Left hindlimb (tissue), 1 donor: ENCODE measurements at places on chromosomes 4 and X.

DNA sequence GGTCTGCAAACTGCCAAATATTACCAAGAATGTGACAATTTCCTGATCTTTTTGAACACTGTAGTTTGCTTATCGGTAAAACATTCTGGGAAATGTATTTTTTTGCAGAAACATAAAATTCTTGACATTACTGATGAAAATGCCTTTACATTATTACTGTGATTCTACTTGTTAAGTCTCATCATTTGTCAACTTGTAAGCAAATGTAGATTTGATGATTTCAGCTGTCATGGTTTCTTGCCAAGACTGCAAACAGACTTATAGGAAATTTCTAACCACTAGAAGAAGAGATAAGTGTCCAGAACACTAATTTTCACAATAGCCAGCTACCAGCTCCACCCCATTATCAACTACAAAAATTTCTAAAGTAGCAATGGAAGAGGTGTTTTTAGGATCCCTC is 560.4 kb downstream of the STPG2 start:
- DNase-seq: no peak

- DNase-seq: no peak
These were observed 4.2 kb upstream of the NOCT start for GRCh38 chr4:139011225-139011950.

GRCh38 chrX:12610079-12610478 is 181.1 kb upstream of the PRPS2 start:
- DNase-seq: no peak

DNA sequence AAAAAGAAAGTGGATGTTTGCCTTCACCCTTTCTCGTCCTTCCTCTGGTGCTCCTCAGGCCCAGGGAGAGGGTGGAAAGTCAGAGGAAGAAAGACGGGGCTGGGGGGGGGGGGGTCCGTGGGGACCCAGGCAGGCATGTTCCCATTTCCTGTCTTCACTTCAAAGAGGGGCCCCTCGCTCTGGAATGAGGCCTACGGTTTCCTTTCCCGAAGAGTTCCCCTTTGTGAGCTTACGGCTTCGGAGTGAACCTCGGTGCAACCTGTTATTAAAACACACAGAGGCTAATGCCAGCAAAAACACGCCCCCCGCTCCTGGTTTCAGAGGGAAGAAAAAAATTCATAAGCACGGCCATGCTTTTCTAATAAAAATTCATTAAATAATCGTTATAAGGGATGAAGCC is 40.1 kb downstream of the SHOX start:
- peak; percentile 59 for DNase-seq

DNA sequence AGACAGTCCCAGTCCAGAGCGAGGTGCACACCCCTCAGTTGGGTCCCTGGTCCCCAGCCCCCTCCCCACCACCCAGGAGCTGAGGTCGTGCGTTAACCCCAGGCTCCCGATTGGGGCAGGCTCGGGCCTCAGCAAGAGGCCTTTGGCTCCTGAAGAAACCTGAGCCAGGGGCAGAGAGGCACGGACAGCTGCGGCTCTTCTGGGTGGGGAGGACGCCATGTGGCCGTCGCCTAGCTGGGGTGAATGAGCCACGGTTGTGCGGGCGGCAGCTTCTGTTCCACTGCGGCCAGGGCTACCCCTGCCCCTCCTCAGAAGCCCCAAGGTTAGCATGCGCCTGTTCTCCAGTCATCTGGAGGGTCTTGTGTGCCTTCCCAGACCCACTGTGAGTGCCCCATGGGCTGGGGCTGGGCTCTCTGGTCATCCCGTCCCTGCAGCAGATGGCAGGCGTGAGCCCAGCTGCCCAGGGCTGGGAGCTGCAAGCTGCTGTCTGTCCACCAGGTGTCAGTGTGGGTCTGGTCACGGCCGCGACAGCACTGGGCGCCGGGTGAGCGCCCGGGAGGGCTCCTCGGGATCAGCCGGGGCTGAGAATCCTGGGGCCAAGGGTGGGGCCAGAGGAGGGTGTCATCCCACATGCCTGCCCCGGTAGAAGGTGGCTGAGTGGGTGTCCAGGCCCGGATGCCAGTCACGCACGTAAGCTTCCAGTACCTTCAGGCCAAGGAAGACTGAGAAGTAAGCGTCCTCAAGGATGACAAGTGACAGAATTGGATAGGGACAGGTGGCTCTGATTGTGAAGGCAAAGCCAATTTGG is 21.9 kb downstream of the ATP2B3 start:
- DNase-seq: peak; percentile 54

DNA sequence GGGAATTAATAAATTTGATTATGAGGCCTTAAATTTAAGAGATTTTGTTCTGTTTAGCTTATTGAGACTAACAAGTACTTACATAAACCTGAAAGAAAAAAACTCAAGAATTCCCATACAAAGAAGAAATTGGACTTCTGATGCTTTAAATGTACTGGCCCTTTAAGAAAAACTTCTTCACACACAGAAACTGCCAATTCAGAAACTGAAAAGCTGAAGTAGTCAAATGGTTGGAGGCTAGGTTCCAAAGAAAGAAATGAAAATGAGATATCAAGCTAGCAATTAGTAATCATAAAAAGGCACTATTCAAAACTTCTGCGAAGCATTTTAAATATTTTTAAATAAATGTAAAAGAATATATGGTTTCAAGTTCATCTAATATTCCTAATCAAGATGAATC is 151.3 kb downstream of the THOC2 start:
- DNase-seq: no peak

- DNase-seq: no peak
These were observed 9.3 kb downstream of the MXD4 start for GRCh38 chr4:2252530-2253091.

- no peak for DNase-seq
These were observed 1049.9 kb upstream of the TENM3 start for GRCh38 chr4:181193131-181193930.

- DNase-seq: no peak
These were observed 567.1 kb downstream of the IL15 start for GRCh38 chr4:142203505-142203904.

- no peak for DNase-seq
These were observed 124.5 kb downstream of the RAPGEF2 start for GRCh38 chr4:159227378-159227777.

DNA sequence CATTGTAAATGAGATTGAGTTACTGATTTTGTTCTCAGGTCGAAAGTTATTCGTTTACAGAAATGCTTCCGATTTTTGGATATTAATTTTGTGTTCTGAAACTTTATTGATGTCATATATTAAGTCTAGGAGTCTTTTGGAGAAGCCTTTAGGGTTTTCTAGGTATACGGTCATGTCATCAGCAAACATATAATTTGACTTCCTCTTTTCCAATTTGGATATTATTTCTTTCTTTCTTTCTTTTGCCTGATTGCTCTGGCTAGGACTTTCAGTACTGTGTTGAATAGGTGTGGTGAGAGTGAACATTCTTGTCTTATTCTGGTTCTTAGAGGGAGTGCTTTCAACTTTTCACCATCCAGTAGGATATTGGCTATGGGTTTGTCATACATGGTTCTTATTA is 35.4 kb upstream of the PDLIM5 start:
- no peak for DNase-seq

DNA sequence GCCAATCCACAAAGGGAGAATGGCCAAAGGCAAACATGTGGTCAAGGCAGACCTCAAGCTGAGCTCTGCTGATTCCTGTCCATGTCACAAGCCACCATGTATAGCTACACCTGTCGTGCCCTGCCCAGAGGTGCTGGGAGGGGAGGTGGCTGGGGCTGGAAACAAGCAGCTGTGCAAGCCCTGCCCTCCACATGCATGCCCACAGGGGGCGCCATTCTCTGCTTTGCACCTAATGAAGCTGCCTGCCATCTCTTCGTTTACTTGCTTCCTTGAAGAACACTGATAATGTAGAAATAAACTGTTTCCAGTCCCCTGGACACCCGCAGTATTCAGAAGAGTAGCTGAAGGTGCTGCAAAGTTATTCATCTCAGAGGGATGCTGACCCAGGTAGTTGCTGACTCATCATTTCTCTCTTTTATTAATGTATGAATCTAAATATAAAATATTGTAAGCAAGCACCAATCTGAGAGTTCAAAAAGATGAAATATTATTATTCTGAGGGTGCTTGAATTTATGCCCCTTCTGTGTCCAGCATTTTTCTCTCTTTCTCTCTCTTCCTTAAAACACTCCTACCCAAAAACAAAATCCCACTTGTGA is 278.6 kb downstream of the ADGRA3 start:
- DNase-seq: no peak

DNA sequence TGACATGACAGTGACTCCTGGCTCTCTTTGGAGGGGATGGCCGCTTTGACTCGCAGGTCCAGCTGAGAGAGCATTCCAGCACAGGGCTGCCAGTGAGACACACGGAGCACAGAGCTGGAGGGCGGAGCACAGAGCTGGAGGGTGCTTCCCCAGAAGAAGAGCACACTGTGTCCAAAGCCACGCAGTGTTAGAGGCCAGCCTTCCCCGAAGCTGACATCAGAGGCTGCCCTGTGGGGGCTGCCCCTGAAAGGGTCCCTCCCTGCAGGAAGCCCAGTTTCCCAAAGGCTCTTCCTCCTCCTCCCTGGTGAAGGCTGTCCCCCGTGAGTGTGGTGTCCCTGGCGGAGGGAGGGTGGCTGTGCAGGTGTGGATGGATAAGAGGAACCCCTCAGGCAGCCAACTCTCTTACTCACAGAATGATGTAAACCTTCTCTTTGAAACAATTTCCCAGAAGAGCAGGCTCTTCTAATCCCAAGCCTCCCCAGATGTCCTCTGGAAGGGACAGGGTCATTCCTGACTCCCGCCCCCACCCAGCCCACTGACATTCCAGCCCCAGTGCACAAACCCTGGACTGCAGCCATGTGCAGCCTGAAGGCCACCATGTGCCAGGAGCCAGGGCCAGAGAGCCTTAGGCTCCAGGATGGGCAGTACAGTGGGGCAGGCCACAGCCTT is 53.4 kb downstream of the PSAPL1 start:
- peak; percentile 29 for DNase-seq
